ENCODE measurements at places on chromosomes 3 and 15. TPM values are rescaled to one million over a fixed set of nuclear protein-coding genes. Genes with fewer than 3 reads are reported as not detected.

DNA sequence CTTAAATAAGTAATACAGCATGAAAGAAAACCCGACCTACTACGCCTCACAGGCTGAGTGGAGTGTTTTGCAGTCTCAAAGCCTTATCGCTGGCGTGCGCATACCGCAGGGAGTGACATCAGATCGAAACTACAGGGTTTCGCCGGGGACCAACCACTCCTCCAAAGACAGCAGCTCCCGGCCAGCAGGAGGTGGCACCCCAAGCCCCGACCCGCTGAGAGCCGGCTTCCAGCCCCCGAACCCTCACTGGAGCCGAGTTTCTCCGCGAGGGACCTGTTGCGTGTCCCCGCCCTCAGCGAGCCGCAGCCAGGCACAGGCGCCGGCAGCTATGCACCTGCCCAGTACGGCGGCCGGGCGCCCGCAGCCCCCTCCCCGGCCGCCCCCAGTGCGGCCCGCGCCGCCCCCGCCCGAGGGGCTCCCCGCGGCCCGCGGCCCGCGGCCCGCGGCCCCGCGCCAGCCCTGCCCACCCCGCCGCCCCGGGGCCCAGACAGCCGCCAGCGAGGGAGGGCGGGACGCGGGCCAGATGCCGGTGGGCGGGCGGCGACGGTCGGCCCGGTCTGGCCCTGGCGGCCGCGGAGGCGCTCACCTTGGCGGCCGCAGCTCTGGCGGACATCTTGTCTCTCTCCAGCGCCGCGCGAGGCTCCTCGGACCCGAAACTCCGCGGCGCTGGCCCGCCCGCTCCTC, 710 bp downstream of the TJP1 start:
- DNase-seq, result peak; percentile 85

GRCh38 chr3:10417847-10418246, 87.5 kb downstream of the ATP2B2 start:
- peak; percentile 40 for DNase-seq

- no peak for DNase-seq
Measured at GRCh38 chr15:40747685-40748631, 7.1 kb downstream of the RMDN3 start.

GRCh38 chr15:62593681-62594399, 428.8 kb upstream of the C2CD4B start:
- DNase-seq, result no peak

GRCh38 chr3:37995652-37996641, 5.4 kb downstream of the VILL start:
- no peak for DNase-seq

DNA sequence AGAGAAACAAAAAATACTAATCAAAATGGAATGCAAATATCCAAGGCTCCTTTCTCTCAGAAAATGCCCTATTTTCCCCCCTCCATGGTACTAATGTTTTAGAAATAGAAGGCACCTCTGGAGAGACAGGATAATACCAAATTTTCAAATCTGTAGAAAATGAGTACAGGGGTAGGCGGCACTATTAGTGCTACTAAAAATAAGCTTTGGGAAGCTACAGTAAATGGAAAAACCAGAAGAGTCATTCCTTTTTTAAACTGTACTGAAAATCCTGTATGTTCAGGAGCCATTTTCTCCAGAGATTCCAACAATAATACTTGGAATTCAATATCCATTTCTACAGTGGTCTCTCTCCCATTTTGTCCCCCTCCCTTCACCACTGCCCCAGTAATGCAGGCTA, 320.8 kb downstream of the RORA start:
- no peak for DNase-seq

DNA sequence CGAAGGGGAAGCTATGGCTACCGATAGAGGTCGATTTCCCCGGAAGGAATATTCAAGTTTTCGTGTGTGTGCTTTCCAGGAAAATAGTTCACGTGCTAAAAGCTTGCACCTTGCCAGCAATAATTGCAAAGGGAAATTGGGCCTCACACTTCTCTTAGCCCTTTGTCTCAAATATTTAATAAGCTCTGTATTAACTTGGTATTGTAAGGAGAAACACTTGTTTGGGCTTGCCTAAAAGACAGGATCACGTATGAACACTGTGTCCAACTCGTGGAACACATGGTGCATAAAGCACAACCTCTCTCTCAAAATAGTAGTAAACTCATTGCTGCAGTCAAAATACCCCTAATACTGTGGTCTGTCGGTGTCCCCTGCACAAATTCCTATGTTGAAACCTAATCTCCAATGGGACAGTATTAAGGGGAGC, 352 bp upstream of the TMF1 start:
- no peak for DNase-seq

- no peak for DNase-seq
Measured at GRCh38 chr3:195570344-195570743, 13.4 kb downstream of the APOD start.

DNA sequence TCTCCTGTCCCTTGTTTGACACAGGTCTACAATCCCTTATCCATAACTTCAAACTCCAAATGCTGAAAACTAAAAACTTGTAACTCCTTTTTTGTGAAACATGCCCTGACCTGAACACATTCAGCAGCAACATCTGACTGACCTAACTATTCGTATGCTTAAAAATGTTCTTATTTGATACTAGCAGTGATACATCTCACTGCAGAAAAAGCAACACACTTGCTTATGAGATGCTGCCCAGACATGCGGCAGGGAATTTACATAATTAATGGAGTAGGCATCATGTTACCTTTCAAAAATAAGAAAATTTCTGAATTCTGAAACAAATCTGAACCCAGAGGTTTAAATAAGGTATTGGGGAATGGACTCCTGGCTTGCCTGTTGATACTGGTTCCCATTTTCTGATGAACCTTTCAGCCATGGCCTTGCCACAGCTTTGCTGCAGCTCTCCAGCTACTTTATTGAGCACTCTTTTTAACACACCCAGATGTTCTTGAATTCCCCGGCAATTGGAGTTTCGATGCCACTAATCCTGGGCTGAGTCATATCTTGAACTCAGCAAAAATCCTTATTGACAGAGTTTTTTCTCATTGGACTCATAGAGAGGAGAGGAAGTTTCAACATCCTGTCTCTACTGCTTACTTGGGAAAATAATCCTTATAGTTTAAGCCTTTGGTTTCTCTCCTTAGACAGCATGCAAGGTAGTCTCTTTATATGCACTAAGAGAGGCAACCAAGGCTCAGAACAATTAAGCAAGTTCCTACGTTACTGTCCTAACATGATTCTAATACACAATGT, 296.6 kb upstream of the LMCD1 start:
- DNase-seq, result no peak

DNA sequence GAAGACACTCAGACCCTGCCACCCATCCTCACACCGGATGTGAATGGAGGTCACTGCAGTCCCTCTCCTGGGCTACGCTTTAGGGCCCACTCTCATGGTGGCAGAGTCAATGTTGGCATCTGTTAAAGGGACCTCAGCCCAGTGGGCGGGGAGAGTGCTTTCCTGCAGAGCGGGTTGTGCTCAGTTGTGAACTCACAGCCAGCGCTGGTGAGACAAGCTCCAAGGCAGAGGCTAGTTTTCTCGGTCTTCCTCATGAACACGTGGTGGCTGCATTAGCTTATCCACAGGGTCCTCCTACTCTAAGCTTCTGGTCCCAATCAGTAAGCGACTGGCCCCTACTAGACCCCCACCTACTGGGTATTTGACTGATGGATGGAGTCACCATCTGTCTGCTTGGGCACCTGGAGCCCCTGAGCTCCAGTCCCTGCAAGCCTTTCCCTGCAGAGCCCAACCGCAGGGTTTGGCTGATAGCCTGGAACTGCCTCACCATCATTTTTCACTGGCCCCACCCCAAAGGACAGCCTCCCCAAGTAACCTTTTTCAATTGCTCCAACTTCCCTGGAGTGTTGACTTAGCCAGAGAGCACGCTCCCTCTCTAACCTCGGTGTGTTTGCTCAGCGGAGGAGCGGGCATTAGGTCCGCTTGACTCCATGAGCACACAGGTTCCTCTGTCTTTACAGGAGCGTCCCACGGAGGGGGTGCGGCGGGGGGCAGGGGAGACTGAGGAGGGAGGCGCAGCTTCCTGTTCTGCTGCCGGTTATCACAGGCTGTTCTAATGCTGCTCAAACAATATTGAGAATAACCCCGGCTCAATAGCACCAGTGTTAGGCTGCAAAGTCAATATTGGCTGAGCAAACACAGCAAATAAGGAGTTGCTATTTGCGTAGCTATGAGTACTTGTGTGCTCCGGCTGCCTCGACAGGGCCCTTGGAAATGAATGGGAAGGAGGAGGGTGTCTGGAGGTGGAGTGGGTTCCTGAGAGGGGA, 141.7 kb downstream of the RPLP1 start:
- peak; percentile 90 for DNase-seq

- no peak for DNase-seq
Measured at GRCh38 chr3:63990733-63991132, 32.6 kb downstream of the PSMD6 start.

DNA sequence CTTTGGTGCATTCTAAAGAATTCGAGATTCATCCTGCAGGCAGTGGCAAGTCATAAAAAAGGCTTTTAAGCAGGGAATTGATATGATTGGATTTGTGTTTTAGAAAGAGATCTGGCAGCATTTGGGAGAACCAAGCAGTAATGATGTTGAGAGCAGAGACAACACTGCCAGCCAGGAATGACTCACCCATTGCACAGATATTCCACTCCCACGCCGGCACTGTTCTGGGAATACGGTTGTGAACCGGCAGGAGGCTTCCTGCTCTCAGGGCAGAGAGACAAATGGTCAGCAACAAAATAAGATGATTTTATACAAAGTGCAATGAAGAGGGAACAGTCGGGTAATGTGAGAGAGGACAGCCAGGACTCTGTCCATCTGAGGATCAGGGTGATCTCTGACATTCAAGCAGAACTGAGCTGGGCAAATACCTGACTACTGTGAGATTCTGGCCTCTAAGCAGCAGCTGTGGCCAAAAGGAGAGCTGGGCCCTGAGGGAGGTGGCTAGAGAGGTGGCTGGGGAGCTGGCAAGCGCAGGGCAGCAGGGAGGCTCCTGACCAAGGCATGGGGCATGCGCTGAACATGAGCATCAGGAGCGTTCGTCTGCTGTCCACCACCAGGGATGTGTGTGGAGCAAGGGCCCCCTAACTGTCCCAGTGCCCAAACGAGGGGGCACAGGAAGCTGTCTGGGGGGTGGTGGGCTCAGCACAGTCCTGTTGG, 56.1 kb upstream of the PLXNA1 start:
- peak; percentile 95 for DNase-seq

DNA sequence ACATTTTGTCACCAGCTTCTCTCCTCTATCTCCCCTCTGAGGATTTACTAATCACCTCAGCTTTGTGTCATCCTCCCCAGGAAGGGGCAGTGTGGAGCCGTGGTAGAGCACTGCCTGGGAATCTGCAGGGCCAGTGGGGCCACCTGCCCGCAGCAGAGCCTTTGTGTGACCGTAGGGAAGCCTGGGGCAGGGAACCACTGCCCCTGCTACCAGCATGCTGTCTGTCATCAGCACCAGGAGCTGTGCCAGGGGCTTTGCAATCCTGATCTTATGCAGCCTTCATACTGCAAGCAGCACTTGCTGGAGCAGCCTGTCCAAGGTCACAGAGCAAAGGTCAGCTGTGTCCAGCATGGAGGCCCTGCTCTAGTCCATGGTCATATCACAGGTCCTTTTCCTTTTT, 170.2 kb upstream of the IL12A start:
- DNase-seq, result no peak

GRCh38 chr15:82122746-82123400, 77.1 kb upstream of the MEX3B start:
- DNase-seq, result peak; percentile 96

DNA sequence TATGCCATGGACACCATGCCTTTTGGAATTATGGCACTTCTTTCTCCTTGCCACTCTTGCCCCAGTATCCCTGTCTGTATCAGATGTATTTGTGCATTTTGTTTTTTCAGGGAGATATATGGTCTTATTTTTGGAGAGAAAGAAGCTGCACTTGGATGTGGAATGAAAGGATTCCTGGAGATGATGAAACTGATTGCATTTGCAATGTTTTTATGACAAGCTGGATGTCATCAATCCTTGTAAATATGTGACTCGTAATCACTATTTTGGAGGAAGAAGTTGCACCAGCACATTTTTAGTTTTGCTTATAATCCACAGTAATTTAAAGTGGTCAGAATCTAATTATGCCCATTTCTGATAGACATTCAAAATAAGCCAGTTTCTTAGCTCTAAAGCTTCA, 165.0 kb downstream of the NR1D2 start:
- no peak for DNase-seq

DNA sequence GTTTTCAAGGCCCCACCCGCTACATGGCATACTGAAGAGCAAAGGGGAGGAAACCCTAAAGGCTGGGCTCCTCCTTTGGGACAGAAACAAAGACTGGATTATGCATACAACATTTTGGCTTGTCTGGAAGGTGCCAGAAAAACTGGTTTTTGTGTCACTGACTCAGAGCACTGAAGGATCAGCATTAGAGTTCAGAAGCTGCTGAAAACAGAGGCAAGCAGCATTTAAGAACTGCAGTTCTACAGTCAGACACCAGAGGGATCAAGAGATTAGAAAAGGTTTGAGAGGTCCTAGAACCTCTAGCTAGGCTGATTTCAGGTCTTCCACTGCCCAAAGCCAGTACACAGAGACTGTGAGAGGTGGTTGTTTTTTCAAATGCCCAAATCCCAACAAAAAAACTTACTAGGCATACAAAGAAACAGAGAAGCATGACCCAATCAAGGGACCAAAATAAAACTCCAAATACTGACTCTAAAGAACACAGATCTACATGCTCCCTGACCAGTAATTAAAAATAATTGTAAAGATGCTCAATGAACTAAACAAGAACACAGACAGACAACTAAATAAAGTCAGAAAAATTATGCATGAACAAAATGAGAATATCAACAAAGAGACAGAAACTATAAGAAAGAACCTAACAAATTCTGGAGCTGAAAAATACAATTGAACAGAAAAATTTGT, 91.2 kb downstream of the SENP2 start:
- DNase-seq, result peak; percentile 70

DNA sequence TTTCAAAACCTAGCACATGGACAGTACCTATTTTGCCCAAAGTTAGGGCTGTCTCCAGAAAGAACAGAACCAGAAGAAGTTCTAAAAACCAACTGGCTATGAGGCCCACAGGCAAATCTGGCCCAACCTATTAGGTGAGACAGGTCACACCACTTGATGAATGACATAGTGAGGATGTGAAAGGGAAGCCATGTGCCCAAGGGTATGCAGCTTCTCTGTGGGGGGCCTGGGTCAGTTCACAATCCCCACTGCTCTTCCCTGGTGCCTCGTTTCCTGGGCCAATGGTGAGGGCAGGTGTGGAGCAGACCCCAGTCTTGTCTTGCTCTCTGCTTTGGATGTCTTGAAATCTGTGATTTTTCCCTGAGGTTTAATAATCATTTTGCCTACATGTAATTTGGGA, 8.9 kb downstream of the INSYN1 start:
- DNase-seq, result no peak

GRCh38 chr15:39585871-39586301, 5.0 kb downstream of the THBS1 start:
- peak; percentile 18 for DNase-seq

GRCh38 chr15:31325595-31326155, 960 bp upstream of the KLF13 start:
- no peak for DNase-seq

- DNase-seq, result peak; percentile 37
Measured at GRCh38 chr15:41648770-41649169, 11.4 kb upstream of the MGA start.

The PLA1A gene
- total RNA-seq, result 0.20 TPM

The DPPA2 gene
- total RNA-seq, result not detected

The SLC2A2 gene
- total RNA-seq, result not detected

The RAB7A gene
- 90.4 TPM for total RNA-seq

The ROPN1 gene
- 1.3 TPM for total RNA-seq

The ANKUB1 gene
- total RNA-seq, result not detected

The ACP3 gene
- 0.59 TPM for total RNA-seq

The CRBN gene
- 64.9 TPM for total RNA-seq

The STARD9 gene
- total RNA-seq, result 5.9 TPM

The P2RY1 gene
- total RNA-seq, result 0.48 TPM

The SLC25A38 gene
- 26.1 TPM for total RNA-seq

The BLM gene
- total RNA-seq, result 12.9 TPM
